SIG-M5 (cell line): ENCODE measurements at places on chromosomes 2 and 18.

DNA sequence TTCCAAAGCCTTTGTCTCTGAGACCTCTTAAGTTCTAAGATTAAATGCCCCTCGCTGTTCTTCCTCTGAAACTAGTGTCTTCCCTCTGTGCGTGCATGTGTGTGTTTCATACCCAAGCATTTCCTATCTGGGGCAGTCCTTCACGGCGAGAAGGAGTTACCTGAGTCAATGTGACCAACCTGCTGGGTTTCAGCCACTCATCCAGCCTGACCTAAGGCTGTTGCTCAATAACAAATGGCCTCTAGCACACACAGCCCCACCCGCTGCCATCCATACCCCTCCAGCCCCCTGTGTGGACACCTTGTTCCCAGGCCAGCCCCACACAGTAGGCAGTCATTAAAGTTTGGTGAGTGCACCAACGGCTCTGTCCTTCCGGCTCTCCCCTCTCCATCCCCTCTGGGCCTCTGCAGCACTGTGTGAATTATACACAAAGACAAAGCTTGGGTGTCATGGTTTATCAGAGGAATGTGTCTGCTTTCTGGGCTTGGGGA is 53.8 kb upstream of the FOSL2 start:
- no peak for DNase-seq

DNA sequence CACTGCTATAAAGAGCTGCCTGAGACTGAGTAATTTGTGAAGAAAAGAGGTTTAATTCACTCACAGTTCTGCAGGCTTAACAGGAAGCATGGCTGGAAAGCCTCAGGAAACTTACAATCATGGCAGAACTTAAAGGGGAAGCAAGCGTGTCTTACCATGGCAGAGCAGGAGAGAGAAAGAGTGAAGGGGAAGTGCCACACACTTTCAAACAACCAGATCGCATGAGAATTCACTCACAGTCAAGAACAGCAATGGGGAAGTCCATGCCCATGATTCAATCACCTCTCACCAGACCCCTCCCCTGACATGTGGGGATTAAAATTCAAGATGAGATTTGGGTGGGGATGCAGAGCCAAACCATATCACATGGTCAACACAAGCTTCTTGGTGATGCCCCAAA is 34.7 kb upstream of the CDK5R2 start:
- DNase-seq = no peak

DNA sequence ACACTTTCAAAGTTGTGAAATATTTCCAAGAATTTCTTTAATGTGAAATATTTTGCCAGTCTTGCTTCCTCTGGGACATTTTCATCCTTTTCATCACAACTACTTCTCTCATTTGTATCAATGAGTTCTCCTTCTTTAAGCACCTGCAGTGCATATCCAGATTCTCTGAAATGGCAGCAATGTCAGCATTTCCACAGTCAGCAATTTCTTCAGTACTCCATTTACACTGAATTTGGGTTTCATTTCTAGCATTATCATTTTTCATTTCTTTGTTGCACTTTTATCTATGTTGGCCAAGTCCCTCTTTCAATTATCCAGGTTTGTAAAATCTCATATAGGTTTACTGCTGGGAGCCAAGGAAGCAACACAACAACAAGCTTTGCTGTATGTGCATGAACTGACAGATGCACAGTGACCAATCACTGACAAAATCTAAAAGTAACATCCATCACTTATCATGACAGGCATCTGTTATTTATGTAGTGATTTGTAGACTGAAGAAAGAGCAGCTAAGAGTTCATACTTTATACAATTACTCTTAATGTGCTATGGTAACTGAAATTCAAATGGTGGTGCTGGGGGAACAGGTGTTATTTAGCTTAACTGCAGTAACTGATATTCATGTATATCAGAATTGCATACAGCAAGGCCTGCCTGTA is 43.9 kb downstream of the SS18 start:
- no peak for DNase-seq

DNA sequence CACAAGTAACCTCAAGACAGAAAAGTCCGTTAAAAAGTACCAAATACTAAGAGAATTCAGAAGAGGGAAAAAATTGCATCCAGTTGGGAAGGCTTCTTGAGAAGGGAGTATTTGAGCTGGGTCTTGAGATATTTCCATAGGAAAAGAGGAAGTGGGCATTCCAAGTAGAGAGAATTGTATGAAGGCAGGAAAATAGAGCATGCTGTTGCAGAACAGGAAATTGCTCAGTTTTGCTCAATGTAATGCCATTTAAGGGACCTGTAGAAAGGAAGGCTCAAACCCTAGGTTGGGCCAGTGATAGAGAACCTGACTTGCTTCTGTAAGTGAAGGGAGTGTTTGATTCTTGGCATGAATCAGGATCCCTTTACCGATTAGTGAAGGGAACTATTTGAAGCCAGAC is 1.0 kb upstream of the ZC3H8 start:
- no peak for DNase-seq

GRCh38 chr2:186059096-186059495 is 320.5 kb downstream of the FSIP2 start:
- no peak for DNase-seq
